ENCODE measurements at places on chromosomes 11 and 22.
A peak's percentile ranks its signal among the peaks of the same experiment; 100 is the strongest.

GRCh38 chr11:83682611-83682973 is 396.4 kb upstream of the CCDC90B start:
- DNase-seq = no peak

DNA sequence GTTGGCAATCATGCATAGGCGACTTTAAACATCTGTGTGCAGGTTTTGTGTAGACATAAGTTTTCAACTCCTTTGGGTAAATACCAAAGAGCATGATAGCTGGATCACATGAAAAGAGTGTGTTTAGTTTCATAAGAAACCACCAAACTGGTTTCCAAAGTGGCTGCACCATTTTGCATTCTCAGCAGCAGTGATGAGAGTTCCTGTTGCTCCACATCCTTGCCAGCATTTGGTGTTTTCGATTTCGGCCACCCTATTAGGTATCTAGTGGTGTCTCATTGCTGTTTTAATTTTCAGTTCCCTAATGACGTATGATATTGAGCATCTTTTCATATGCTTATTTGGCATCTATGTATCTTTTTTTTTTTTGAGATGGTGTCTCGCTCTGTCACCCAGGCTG is 62.8 kb upstream of the CCND1 start:
- no peak for DNase-seq

- DNase-seq = peak; percentile 46
Observed at GRCh38 chr22:38317122-38317994, at the start of gene CSNK1E. TSS of gene CSNK1E (minus strand) at chr22:38317433. CDS start at chr22:38314157, 3,276 bp downstream.

GRCh38 chr22:39937906-39938305 is 22.3 kb upstream of the TMA7B start:
- no peak for DNase-seq

GRCh38 chr11:58292017-58292416 is 24.0 kb upstream of the OR10W1 start:
- DNase-seq = no peak

GRCh38 chr11:35629511-35629910 is 11.3 kb downstream of the FJX1 start:
- no peak for DNase-seq

- no peak for DNase-seq
Observed at GRCh38 chr22:28075358-28075981, 156.4 kb upstream of the PITPNB start.

DNA sequence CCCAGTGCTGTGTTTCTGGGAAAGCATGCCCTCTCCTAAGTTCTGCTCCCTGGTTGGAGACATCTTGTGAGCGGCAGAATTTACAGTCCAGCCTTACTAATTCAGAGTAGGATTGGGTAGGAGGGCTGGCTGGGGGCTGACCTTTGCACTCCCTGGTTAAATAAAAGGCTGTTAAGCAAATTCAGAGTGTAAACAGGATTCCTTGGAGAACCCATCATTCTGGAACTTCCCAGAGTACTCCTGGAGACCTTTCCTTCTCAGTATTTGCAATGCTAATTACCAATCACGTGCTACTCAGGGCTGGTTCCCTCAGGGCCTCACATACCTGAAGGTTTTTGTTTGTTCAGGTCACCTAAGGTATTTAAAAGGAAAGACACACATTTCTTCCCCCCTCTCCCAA is 340.2 kb downstream of the TBC1D22A start:
- DNase-seq = no peak

GRCh38 chr22:49241174-49241851 is 586.4 kb downstream of the BRD1 start:
- no peak for DNase-seq

DNA sequence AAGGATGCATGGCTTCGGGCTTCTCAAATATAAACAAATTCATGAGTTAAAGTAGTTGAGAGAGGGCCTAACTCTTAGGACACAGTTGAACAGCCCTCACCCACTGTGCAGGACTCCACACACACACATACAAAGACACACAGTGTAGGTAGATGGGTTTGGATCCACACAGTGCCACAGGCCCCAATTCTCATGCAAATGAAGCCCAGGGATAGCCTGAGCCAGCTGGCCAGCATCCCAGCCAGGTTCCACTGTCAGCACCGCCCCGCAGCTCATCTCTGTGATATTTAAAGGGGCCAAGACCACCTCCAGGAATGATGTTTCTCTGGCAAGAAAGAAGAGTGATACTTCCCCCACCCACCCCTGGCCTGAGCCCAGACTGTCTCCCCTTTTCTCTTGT is 11.7 kb downstream of the SLC35C1 start:
- DNase-seq = no peak

DNA sequence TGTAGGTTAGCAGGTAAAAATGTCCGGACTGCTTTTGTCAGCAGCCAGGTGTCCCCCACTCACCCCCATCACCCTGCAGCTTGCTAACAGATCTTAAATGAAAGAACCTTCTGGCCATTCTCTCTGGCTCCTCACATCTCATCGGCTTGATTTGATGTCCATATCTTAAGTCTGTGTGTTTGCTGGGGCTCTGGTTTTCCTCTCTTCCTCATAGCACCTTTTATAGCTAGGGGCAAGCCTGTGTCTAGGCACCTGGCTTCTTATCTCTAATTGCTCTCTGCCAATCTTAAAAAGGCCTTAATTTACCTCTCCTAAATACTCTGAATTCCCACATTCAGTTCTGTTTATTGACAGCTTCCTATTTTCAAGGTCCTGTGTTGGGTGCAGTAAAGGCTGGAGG is 72.0 kb downstream of the ARHGAP42 start:
- DNase-seq = no peak

All from stimulated activated CD8-positive, alpha-beta memory T cell treated with anti-CD3 and anti-CD28 coated beads, Interleukin-4, amount 100 ng/mL, for 4 hours (primary cell).